Epithelial cell of esophagus (primary cell): ENCODE measurements at places on chromosomes 3 and 15.
A peak's percentile ranks its signal among the peaks of the same experiment; 100 is the strongest.

GRCh38 chr3:39443530-39443929 lies 23.9 kb upstream of the MOBP start:
- DNase-seq = no peak

DNA sequence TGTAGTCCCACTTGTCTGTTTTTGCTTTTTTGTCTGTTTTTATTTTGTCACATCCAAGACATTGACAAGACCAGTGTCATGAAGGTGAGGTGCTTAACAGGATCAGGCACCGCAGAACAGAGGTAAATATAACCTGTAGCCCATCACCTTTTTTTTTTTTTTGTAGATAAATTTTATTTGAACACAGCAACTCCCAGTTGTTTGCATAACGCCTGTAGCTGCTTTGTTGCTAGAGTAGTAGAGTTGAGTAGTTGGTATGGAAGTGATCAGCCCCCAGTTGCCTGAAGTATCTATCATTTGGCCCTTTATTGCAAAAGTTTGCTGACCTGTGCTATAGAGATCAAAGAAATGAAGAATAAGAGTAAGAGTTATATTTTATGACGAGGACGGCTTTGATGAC lies 135.0 kb downstream of the TCF12 start:
- DNase-seq = no peak

DNA sequence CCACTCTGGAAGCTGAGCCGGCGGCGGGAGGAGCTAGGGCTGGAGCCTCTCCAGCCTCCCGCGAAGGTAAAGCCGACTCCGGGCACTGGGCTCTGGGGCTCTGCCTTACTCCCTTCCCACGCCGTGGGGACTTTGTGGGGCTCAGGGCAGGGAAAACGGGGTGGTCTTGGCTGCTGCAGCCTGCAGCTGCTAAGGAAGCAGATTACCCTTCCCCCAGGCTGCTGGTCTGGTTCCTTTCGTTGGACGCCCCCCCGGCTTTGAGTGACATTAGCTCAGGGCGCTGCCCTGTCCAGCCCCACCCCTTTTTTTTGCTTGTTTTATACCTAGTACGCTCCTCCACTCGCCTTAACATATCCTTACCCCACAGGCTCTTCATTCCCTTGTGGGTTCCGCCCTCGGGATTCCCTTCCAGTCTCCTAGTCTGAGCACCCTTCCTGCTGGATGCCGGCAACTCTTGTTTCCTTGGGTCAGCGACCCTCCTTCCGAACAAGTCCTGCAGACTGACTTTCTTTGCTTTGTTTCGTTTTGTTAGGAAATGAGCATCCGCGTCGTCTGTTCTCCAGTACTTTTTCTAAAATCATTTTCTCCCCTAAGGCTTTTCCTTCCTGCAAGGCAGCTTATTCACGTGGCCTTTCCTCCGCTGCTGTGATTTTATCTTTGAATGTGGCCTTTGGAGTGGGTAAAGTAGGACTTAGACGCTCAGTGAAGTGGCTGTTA lies 551 bp downstream of the DNAJC13 start:
- peak; percentile 74 for DNase-seq

DNA sequence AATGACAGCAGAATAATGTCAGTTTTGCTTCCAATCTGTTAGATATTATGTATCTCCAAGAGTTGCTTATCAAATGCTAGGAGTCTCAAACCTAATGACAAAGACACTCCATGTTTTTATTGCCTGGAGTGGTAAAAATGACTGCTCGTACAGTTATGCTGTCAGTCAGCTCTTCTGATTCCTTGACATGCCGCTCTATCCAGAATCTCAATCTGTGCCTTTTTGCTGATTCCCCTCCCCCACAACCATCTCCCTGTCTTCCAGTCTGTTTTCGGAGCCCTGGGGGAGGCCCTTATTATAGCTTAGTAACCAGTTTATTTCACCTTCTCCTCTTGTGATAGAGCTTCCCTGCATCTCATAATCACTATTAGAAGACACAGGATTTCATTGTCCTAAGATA lies 2.6 kb downstream of the MKRN2 start:
- no peak for DNase-seq

DNA sequence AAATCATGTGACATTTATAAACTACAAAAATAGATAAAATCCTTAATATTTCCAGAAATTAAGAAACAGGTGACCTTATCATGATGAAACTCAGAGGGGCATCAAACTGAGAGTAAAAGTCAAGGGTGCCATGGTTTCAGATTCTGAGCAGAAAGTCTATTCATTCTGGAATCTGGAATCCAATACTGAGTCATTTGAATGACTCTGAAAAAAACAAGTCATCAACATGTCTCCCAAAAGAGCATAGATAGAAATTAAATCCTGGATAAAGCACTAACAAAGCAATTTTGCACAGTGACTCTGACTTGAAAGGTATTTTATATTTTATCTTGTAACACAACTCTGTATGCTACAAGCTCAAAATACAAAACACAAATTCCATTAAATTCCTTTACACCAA lies 23.4 kb downstream of the STAC start:
- peak; percentile 46 for DNase-seq

- no peak for DNase-seq
Measured at GRCh38 chr3:80331494-80332170, 563.8 kb upstream of the ROBO1 start.

DNA sequence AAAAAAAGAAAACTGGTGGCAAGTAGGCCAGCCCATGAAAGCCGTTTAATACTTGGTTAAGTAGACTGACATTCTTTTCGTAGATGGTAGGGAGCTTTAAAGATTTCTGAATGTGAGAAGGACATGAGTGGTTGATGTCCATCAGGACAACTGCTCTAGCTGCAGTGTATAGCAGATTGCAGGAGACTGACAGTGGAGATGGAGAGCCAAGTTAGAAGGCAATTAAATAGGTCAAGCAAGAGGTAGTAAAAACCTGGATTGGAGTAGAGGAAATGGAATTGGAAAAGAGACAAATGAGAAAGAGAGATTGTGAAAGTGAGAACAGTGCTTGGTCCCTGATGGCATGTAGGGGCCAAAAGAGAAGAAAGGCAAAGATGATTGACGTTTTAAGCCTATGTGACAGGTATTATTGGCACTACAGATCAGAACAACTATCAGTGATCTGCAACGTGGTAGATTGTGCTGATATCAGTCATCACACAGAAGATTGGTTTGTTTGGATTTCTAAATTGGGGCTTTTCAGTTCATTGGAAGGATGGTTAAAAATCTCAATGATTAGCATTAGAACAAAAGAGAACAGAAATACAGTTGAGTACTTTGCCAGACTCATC lies 74.0 kb downstream of the CNTN4 start:
- no peak for DNase-seq

DNA sequence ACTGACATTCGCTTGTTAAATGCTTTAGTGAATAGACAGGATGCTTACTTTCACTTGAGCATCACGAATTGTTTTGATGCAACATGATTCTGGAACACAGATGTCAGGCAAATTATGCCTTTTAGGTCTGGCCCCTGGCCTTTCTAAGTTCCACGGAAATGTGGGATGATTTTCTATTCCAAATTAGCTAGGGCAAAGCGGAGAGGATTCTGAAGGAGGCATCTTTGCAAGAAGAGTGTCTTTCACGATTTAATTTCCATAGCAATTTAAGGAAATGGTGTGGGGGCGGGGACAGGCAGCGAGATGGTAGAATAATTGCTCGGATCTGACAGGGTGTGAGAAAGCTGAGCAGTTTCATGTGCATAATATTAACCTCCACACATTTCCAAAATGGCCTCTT lies 238.5 kb upstream of the KCNMB2 start:
- no peak for DNase-seq

GRCh38 chr3:13600950-13601691 lies 52.2 kb downstream of the FBLN2 start:
- peak; percentile 99 for DNase-seq

GRCh38 chr3:130389743-130390478 lies 44.4 kb downstream of the COL6A5 start:
- peak; percentile 59 for DNase-seq

DNA sequence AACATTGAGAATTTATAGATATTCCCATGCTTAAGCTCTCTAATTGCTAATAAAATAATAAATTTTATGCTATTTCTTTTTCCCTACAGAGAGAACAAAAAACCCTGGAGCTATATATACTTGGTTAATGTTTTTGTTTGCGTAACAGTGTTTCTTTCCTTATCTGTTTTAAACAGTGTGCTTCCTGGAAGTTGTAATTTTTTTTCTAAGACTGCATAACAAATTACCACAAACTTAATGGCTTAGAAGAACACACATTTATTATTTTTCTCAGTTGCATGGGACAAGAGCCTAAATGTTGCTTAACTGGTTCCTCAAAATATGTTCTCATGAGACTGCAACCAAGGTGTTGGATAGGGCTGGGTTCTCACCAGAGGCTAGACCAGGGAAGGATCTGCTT lies 49.7 kb upstream of the DPH6 start:
- DNase-seq = peak; percentile 12

DNA sequence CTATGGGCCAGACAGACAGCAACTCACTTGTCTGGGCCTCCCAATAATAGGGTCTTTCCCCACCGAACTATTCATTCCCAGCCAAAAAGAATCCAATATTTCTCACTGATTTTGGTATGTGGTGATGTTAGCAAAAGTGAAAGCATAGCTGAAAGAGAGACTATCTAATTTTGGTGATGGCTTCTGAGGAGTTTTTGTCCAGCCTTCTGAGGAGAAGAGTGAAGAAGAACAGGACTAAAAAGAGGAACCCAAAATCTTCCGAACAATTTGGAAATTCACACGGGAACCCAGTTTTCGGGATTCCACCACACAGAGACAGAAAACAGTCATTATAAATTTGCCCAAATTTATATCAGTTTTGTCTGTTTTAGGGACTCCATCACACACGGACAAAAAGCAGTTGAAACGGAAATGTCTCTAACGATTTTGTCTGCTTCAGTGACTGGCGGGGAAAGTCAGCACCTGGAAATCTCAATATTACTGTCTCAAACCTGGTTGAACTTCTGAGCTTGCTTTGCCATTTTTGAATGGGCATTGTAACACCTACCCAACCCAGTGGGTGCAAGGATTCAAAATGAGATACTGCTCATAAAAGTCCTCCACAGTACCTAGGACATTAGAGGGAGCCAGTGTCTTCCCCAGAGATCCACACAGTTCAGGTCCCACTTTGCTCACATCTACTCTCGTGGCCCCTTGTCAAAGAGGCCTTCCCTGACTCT lies 9.1 kb downstream of the CD80 start:
- DNase-seq = no peak

DNA sequence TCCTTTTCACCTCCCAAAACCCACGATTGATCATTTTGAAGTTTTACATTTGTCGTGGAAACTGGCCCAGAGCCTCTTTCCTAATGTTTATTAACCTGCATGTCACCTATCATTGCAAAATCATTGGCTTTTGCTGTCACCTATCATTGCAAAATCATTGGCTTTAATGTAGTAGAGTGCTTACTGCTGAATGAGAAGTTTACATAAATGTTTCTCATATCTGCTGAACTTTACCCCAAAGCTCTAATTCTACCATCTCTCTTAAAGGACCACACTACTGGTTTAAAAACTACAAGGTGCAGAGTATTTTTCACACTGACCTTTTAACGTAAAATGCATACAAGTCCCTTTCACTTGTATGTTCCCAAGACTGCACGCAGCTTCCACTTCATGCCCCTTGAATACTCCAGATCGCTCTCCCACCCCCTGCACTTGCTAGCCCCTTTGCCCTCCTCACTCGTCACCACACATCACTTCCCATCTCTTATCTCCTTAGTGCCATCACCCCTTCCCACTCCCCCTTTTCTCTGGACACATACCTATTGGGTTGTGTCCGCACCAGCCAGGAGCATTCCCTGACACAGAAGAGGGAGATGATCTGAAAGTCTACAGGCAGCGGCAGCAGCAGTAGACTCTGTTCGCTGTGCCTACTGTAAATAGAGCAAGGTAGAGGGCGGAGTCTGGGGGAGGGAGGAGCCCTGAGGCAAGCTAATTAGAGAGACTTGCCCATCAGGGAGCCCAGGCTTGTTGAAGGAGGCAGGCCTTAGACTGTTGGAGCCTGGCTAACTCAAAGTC lies 30.2 kb upstream of the ATOSA start:
- peak; percentile 71 for DNase-seq

DNA sequence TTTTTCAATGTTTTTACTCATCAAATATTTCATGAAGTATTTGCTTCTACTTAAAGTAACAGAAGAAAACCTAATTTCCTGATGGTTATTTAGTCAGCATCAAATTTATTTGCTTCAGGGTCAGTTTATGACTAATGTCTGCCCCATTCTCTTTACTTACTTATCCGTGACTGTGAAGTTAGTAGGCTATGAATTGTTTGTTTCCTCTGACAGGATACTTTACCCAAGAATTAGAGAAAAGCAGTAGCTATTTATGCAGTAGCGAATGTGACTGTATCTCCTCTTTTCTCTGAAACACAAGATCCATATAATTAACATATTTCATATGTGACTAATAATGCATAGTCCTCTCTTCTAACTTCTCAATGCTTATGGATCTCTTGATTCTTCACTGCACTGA lies 329.9 kb upstream of the ROBO1 start:
- DNase-seq = peak; percentile 64

- peak; percentile 50 for DNase-seq
Measured at GRCh38 chr3:181210275-181210674, 220.7 kb upstream of the DNAJC19 start.

DNA sequence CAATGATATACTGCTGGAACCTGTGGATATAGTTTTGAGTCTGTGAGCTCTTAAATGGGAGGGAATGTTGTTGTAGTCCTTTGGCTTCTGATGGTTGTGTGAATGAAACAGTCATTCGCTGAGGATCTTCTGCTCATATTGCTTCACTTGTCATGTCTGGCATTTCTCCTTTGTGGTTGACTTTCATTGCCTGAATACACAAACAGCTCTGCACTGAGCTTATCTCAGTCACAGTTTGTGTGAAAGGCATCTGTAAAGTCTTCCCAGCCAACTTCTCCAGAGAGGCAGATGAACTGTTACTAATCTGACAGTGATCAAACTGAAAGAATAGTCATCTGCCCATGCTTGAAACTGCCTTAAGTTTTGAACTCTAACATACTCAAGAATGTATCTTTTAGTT lies 59.8 kb downstream of the TMED3 start:
- DNase-seq = no peak

DNA sequence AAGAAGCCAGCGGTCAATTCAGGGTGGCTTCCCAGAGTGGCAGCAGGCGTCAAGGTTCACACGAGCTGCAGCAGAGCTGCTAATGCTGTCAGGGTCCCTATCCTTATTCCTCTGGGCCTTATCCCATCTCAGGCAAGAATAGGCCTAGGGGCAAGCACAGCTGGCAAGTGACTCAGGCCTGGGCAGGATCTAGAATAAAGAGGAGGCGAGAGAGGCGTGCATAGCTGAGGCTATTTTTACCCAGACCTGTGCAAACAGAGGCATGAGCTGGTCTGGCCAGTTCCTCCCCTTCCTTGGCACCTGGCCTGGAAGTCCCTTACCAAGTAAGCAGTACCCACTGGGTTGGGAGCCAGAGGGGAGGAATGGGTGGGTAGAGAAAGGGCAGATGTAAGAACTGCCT lies 12.2 kb upstream of the VIPR1 start:
- peak; percentile 94 for DNase-seq

GRCh38 chr3:148643389-148643840 lies 54.3 kb upstream of the AGTR1 start:
- DNase-seq = peak; percentile 49

DNA sequence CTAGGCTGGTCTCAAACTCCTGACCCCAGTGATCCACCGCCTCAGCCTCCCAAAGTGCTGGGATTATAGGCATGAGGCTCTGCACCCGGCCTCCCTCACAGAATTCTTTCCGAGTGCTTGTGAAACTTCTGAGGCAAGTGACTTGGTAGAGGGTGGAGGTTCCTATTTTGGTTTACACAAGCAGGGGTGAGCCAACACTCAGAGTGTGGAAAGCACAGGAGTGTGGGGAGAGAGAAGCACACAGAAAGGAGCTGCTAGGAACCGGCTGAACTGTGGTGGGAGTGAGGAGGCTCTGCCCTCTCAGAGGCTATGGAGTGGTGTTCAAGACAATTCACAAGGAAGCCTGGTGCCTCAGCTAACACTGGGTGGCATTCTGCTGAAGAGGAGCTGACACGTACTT lies 7.7 kb downstream of the CAPN3 start:
- no peak for DNase-seq
